ENCODE measurements at places on chromosomes 2 and 18.

GRCh38 chr2:226066391-226066790 is 666.9 kb downstream of the NYAP2 start:
- H3K4me1 ChIP-seq = peaks cover 6% of the 10 kb centered on the region
- no peaks in the 10 kb centered on the region for H3K27me3 ChIP-seq
- no peak overlapping the region for H3K27ac ChIP-seq
- no peaks in the 10 kb centered on the region for H3K36me3 ChIP-seq

DNA sequence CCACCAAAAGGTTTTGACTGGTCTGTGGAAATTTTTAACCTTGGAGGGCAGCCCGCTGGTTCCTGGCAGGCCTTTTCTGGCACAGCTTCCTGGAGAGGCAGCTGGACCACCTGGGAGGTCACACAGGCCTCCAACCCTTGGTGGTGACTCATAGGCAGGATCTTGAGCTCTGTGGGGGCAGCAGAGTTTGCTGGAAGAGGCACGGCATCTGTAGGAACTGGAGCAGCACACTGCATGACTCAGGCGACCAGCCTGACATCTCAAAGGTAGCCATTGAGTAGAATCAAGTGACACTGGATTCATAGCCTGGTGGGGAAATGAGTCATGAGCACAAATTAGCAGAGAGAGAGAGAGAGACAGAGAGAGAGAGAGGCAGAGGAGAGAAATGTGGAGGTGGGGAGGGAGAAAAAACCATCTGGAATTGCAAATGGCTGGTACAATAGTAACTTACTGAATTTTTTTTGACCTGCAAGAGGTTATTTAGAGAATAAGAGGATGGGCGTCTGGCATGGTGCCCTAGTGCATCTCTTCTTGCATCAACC is 57.4 kb downstream of the TRPM8 start:
- no peak overlapping the region for H3K4me3 ChIP-seq
- H3K36me3 ChIP-seq = no peaks in the 10 kb centered on the region
- no peak for DNase-seq
- peaks cover 21% of the 10 kb centered on the region for H3K27me3 ChIP-seq

GRCh38 chr2:156517419-156517818 is 81.2 kb downstream of the GPD2 start:
- H3K27ac ChIP-seq = no peak overlapping the region
- peaks cover 24% of the 10 kb centered on the region for H3K36me3 ChIP-seq
- H3K4me3 ChIP-seq = no peak overlapping the region
- no peaks in the 10 kb centered on the region for H3K4me1 ChIP-seq

DNA sequence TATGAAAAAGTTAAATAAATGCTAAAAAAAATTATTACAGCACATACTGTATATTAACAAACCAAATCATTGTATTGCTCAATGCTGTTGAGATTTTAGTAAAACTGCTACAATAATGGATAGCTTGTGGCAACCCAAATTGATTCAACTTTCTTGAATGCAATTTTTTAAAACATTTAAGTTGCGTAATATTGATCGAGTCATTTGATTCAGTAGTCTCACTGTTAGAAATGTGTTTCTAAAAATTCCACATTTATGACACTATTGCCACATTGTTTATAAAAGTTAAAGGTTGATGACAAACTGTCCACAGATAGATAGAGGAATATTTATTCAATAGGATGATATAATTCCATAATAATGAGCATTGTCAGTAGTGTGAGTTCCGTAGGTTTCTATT is 640.7 kb upstream of the CRIM1 start:
- DNase-seq = no peak
- no peaks in the 10 kb centered on the region for H3K27me3 ChIP-seq
- no peak overlapping the region for H3K4me3 ChIP-seq
- no peaks in the 10 kb centered on the region for H3K4me1 ChIP-seq
- no peaks in the 10 kb centered on the region for H3K36me3 ChIP-seq

GRCh38 chr18:25463726-25464125 is 111.8 kb upstream of the ZNF521 start:
- H3K27me3 ChIP-seq = no peaks in the 10 kb centered on the region
- DNase-seq = no peak
- H3K27ac ChIP-seq = no peak overlapping the region
- H3K36me3 ChIP-seq = no peaks in the 10 kb centered on the region

GRCh38 chr2:230589025-230589424 is 123.6 kb upstream of the CAB39 start:
- H3K4me1 ChIP-seq = no peaks in the 10 kb centered on the region
- H3K4me3 ChIP-seq = no peak overlapping the region
- no peak overlapping the region for H3K27ac ChIP-seq
- no peaks in the 10 kb centered on the region for H3K36me3 ChIP-seq

DNA sequence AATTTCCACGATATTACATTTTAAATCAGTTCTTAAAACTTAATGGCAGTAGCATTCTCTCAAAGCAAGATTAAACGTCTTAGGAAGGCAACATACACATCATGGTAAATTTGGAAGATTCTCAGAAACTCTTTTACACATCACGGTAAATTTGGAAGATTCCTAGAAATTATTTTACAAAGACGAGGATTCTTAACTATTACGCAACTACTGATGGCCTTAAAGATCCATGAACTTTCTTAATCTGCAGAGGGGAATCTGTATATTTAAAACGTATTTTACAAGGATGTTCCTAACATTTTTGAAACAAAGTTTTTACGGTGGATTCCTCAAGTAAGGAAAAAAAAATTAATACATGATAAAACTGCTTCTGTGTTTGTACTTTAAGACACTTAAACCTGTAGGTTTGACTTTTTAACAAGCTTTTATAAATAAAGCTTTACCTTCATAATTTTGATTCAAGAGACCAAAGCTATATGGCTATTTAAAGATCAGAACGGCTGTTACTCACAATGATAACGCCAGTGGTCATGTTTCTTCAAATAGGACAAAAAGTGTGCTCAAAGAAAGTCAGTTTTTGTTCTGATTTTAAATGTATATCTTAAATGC is 1.7 kb downstream of the ATF2 start:
- peak overlapping the region; percentile 88 for H3K4me3 ChIP-seq
- peak overlapping the region; percentile 93 for H3K27ac ChIP-seq
- peaks cover 27% of the 10 kb centered on the region for H3K4me1 ChIP-seq
- no peaks in the 10 kb centered on the region for H3K36me3 ChIP-seq

DNA sequence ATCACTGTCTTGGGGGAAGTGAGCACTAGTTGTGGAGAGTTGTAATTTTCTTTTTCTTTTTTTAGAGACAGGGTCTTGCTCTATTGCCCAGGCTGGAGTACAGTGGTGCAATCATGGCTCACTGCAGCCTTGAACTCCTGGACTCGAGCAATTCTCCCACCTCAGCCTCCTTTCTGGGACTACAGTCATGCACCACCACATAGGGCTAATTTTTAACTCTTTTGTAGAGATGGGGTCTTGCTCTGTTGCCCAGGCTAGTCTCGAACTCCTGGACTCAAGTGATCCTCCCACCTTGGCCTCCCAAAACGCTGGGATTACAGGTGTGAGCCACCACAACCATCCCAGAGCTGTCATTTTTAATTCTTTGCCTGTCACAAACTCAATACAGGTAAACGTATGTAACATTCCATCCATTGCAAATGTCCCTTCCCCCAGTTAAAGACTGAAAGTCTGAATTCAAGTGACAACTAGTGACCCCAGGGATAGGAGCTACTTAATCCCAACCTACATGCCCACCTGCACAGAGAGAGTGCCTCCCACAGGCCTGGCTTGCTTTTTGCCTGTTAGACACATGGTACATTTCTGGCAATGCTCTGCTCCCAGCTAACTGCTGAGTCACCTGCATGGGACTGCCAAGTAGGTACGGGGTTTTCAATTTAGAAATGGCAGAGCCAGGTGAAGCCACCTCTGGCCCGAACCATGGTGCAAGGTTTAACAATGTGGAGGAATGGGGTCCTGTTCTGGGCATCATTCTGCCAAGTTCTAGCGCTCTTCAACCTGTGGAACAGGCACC is 60.6 kb downstream of the CYB5A start:
- DNase-seq = no peak
- no peak overlapping the region for H3K4me3 ChIP-seq
- no peaks in the 10 kb centered on the region for H3K36me3 ChIP-seq
- H3K4me1 ChIP-seq = no peaks in the 10 kb centered on the region
- H3K27ac ChIP-seq = no peak overlapping the region
- H3K27me3 ChIP-seq = no peaks in the 10 kb centered on the region

GRCh38 chr2:25340181-25340921 is 1.4 kb downstream of the DNMT3A start:
- peak overlapping the region; percentile 76 for H3K27ac ChIP-seq
- DNase-seq = no peak
- H3K4me3 ChIP-seq = peak overlapping the region; percentile 87
- H3K27me3 ChIP-seq = no peaks in the 10 kb centered on the region
- H3K4me1 ChIP-seq = peaks cover 18% of the 10 kb centered on the region

DNA sequence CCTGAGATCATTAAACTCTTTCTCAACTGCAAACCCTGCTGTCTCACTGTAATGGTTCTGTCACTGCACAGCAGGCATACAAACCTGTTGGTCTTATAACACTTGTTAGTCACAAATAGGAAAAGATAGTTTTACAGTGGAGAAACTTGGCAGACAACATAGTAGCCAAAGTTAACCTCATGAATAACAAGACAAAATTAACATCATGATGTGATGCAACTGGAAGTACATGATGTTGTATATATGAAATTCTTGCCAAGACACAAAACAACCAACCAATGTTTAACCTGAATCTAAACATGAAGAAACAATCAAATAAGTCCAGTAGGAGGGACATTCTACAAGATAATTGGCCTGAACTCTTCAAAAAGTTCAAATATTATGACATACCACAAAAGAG is 189.3 kb downstream of the RNF152 start:
- H3K4me1 ChIP-seq = peaks cover 3% of the 10 kb centered on the region
- no peaks in the 10 kb centered on the region for H3K36me3 ChIP-seq
- no peaks in the 10 kb centered on the region for H3K27me3 ChIP-seq
- H3K4me3 ChIP-seq = no peak overlapping the region
- DNase-seq = no peak

GRCh38 chr2:198441901-198442300 is 637.5 kb downstream of the PLCL1 start:
- no peak overlapping the region for H3K27ac ChIP-seq
- no peak for DNase-seq
- no peaks in the 10 kb centered on the region for H3K27me3 ChIP-seq
- H3K36me3 ChIP-seq = no peaks in the 10 kb centered on the region

DNA sequence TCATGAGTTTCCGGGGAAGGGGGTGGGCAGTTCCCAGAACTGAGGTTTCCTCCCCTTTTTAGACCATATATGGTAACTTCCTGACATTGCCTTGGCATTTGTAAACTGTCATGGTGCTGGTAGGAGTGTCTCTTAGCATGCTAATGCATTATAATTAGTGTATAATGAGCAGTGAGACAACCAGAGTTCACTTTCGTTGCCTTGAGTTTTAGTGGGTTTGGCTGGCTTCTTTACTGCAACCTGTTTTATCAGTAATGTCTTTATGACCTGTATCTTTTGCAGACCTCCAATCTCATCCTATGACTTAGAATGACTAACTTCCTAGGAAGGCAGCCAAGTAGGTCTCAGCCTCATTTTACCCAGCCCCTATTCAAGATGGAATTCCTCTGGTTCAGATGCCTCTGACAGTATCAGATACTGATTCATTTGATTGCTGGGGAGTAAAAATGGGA is 447.3 kb downstream of the XIRP2 start:
- DNase-seq = no peak
- H3K36me3 ChIP-seq = no peaks in the 10 kb centered on the region
- no peak overlapping the region for H3K4me3 ChIP-seq
- H3K4me1 ChIP-seq = no peaks in the 10 kb centered on the region

DNA sequence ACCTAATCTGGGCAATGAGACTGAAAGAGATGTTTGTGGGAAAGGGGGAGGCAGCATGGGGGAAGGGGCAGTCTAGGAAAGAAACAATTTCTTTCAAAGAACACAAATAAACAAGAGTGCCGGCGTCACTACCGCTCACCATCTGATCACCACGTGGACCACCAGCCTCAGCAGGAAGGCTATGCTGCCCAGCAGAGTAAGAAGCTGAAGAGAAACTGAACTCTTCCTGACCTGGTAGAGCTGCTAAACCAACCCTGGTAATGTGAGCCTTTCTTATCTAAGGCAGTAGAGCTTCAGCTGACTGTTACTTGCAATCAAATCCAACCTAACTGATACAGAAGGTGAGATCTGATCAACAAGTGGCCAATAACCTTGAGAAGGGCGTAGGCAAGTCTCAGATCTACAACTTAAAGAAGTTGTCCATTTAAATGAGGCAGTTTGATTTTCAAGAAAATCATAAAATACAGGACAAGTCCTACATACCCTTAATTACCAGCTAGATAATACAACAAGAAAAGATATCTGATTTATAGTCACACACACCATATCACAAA is 44.2 kb upstream of the SPTBN1 start:
- H3K27ac ChIP-seq = no peak overlapping the region
- no peak overlapping the region for H3K4me3 ChIP-seq
- no peaks in the 10 kb centered on the region for H3K27me3 ChIP-seq
- no peak for DNase-seq

GRCh38 chr2:144596073-144596871 is 76.4 kb upstream of the ZEB2 start:
- DNase-seq = no peak
- H3K4me3 ChIP-seq = no peak overlapping the region
- H3K27ac ChIP-seq = peak overlapping the region; percentile 4

DNA sequence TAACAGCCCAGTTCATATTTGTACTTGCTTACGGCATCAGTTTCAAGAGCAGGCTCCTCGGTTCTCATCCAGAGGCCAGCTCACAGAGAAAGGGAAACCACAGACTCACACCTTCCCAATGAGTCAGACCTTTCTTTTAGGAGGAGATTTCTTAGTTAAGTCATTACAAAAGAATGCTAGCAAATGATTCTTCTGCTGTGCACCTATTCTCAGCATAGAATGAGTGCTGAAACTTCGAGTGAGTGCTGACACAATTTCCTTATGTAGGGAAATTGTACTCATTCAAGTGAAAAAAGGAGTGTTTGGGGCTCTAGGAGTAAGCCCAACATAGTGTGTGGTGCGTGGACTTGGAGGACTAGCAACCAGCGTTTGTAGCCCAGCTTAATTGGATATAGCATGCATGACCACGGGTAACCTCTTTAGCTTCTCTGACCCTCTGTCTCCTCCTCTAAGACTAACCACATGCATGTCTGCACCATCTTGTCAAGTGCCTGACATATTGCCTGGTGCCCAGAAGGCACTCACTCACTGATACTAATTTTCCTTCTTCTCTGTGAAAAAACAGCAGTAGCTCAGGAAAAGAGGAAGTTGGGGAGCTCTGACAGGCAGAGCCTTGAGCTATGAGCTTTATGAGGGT is 87.0 kb downstream of the ALPK2 start:
- no peak overlapping the region for H3K27ac ChIP-seq
- no peak for DNase-seq
- H3K4me3 ChIP-seq = no peak overlapping the region
- no peaks in the 10 kb centered on the region for H3K36me3 ChIP-seq
- H3K4me1 ChIP-seq = no peaks in the 10 kb centered on the region
- H3K27me3 ChIP-seq = peaks cover 3% of the 10 kb centered on the region

GRCh38 chr2:113390124-113390849 is 47.2 kb upstream of the ZNG1B start:
- no peaks in the 10 kb centered on the region for H3K27me3 ChIP-seq
- no peaks in the 10 kb centered on the region for H3K36me3 ChIP-seq
- peak overlapping the region; percentile 21 for H3K4me3 ChIP-seq
- H3K4me1 ChIP-seq = no peaks in the 10 kb centered on the region
- DNase-seq = peak; percentile 42

GRCh38 chr2:43057026-43057741 is 169.2 kb downstream of the ZFP36L2 start:
- no peaks in the 10 kb centered on the region for H3K36me3 ChIP-seq
- no peak overlapping the region for H3K4me3 ChIP-seq
- no peaks in the 10 kb centered on the region for H3K4me1 ChIP-seq
- no peaks in the 10 kb centered on the region for H3K27me3 ChIP-seq
- peak; percentile 90 for DNase-seq
- no peak overlapping the region for H3K27ac ChIP-seq

GRCh38 chr2:188983427-188984064 is 9.4 kb downstream of the COL3A1 start:
- no peaks in the 10 kb centered on the region for H3K27me3 ChIP-seq
- H3K36me3 ChIP-seq = peaks cover 18% of the 10 kb centered on the region
- H3K4me3 ChIP-seq = peak overlapping the region; percentile 13
- no peak for DNase-seq
- H3K27ac ChIP-seq = peak overlapping the region; percentile 90

Data from tibial artery (tissue), 4 donors.